Renal cortex interstitium (tissue), 15 donors: ENCODE measurements at places on chromosomes 12 and 14. TPM values are rescaled to one million over a fixed set of nuclear protein-coding genes. Genes with fewer than 3 reads are reported as not detected.

GRCh38 chr14:58954901-58955861 lies 233.3 kb upstream of the DAAM1 start:
- DNase-seq, result no peak

SLC4A8 gene
- polyA plus RNA-seq, result 4.1 TPM

EID3 gene
- 4.9 TPM for polyA plus RNA-seq

DNA sequence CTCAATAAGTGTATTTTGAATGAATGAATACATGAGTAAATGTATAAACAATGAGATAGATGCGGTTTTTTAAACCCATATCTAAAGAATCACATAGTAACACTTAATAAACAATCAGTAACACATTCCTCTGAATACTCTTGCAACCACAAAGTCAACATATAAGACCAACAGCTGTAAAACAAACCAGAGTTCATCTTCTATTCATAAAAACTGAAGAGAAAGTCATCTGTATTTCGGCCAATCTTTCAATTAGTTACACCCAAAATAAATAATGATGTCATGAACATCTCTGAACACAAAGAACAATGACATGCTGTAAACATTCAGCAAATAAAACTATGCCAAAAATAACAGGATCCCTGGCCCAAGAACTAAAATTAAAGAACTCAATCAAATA lies 47.2 kb downstream of the ARMH4 start:
- DNase-seq, result peak; percentile 23

GRCh38 chr12:26576266-26576665 lies 256.7 kb downstream of the ITPR2 start:
- no peak for DNase-seq
